Thyroid gland (tissue), 4 donors: ENCODE measurements at places on chromosomes 11 and 22. TPM values are rescaled to one million over a fixed set of nuclear protein-coding genes. Genes with fewer than 3 reads are reported as not detected.

The PATE4 gene
- total RNA-seq = not detected

The PRR33 gene
- total RNA-seq = not detected

GRCh38 chr22:35703861-35704584 lies 13.6 kb upstream of the APOL5 start:
- no peak overlapping the region for H3K4me3 ChIP-seq
- no peaks in the 10 kb centered on the region for H3K36me3 ChIP-seq
- H3K27me3 ChIP-seq = no peaks in the 10 kb centered on the region
- peak; percentile 47 for DNase-seq
- H3K4me1 ChIP-seq = peaks cover 9% of the 10 kb centered on the region
- peak overlapping the region; percentile 3 for H3K27ac ChIP-seq

DNA sequence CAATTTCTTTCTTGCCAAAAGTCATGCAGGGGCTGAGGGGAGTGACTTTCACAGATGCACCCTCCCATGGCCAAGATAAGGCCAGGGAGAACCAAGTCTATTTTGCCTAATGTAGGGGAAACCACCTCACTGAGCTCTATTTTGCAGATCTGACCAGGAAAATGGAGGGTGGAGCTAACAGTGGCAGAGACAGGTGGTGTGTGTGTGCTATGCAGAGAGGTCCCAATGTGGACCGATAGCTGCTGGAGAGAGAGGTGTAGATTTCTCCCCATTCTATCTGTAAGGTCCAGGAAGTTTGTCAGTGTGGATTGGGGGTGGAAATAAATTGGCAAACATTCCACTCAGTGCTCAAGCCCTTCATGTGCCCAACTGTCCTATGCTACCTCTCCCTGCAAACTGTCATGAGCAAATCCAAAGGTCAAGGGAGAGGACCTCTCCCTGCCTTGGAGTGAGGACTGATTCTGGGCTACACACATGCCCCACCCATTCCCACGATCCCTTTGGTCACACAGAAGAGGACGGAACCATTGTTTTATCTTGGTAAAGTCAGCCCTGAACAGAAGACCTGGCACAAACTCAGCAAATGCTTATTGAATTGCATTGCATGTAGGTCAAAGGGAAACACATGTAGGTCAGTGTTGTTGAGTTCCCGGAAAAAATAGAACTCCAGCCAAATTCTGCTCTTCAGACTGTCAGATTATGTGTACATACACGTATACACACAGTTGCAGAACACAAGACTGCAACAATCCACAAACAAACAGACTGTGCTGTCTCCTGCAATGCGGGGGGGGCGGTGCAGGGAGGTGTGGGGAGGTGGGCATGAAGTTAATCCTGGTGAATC lies 65.9 kb downstream of the C11orf58 start:
- peaks cover 49% of the 10 kb centered on the region for H3K4me1 ChIP-seq
- peak overlapping the region; percentile 51 for H3K27ac ChIP-seq
- H3K36me3 ChIP-seq = no peaks in the 10 kb centered on the region
- no peak overlapping the region for H3K4me3 ChIP-seq
- DNase-seq = no peak

The OR51B2 gene
- total RNA-seq = not detected

The ATG13 gene
- 85.7 TPM for total RNA-seq

GRCh38 chr22:23700706-23701105 lies 9.9 kb downstream of the RGL4 start:
- no peaks in the 10 kb centered on the region for H3K4me1 ChIP-seq
- H3K27me3 ChIP-seq = no peaks in the 10 kb centered on the region
- no peak overlapping the region for H3K4me3 ChIP-seq

DNA sequence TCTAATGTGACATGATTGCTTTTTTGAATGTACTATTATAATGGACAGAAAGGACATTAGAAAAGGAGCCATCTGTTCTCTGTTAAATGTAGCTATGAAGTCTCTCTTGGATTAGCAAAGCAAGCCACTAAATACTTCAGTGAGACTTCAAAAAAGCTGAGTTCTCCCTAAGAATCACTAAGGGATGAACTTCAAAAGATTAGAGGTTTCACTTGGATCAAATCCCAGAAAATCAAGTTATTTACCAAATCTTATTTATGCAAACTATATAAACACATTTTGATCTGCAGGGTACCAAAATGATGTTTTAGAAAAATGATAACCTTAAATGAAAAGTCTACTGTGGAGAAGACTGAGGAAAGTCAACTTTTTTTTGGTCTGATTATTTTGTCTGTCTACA lies 82.1 kb upstream of the MTMR2 start:
- no peak for DNase-seq
- H3K36me3 ChIP-seq = no peaks in the 10 kb centered on the region
- H3K27me3 ChIP-seq = no peaks in the 10 kb centered on the region
- H3K4me3 ChIP-seq = no peak overlapping the region
- no peak overlapping the region for H3K27ac ChIP-seq
- peaks cover 9% of the 10 kb centered on the region for H3K4me1 ChIP-seq

DNA sequence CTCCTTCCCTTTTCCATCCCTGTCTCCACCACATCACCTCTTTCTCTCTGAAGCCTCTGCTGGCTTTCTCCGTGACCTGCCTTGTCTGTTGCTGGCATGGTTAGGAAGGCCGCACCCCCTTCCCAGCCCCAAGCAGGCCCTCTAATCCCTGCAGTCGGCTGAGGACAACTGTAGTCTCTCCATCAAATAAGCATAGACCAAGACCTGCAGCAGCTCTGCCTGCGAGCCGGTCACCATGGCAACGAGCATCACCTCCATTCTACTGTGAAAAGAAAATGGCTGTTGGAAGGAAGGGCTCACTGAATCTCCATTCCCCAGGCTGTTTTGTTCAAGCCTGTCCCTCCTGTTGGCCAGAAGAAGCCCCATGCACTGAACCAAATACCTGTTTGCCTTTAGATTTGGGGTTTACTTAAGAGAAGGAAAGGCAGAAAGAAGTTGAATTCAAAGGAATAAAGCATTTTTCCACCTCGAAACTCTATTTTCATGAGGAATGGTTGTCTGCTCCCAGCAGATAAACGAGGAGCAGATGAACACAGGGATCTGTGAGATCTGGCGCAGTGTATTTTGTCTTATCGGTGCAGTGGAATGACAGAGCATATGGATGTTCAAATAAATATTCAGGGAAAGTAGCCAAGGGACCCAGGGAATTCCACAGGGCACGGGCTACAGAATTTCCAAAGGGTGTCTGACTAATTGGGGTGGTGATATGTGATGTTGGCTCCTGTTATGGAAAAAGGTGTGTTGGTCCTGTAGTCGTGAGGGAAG lies 113.1 kb upstream of the TTC12 start:
- no peaks in the 10 kb centered on the region for H3K27me3 ChIP-seq
- H3K36me3 ChIP-seq = no peaks in the 10 kb centered on the region
- no peaks in the 10 kb centered on the region for H3K4me1 ChIP-seq

The OR56A1 gene
- not detected for total RNA-seq

DNA sequence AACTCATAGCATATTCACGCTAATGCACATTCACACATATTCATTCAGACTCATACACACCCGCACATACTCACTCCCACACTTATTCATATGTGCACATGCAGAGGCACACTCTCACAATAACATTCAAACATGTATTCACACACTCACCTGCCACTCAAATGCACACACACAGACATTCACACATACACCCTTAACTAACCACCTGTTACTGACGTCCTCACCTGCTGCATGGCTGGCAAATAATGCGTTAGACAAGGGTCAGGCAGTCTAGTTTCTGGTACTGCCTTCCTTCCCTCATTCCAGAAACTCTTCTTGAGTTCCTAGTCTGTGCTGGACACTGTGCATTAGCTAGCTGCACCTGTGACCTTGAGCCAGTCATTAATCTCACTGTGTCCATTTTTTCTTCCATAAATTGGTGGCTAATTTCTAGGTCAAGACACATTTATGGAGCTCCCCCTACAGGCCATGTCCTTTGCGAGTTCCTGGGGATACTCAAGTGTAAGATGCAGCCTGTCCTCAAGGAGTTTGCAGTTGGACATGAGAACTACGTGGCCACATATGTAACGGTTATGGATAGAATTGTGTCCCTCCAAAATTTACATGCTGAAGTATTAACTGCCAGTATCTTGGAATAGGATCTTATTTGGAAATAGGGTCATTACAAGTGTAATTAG lies 34.5 kb upstream of the SEZ6L start:
- H3K4me3 ChIP-seq = no peak overlapping the region
- no peaks in the 10 kb centered on the region for H3K27me3 ChIP-seq
- H3K4me1 ChIP-seq = peaks cover 4% of the 10 kb centered on the region
- no peak for DNase-seq

- no peaks in the 10 kb centered on the region for H3K27me3 ChIP-seq
- peaks cover 5% of the 10 kb centered on the region for H3K36me3 ChIP-seq
- peak overlapping the region; percentile 93 for H3K27ac ChIP-seq
- peaks cover 62% of the 10 kb centered on the region for H3K4me1 ChIP-seq
- DNase-seq = peak; percentile 31
These were observed 34.4 kb downstream of the ARVCF start for GRCh38 chr22:19981961-19982920.

The CLDN5 gene
- 71.8 TPM for total RNA-seq

GRCh38 chr22:28956506-28956905 lies 73.1 kb downstream of the ZNRF3 start:
- no peak overlapping the region for H3K27ac ChIP-seq
- H3K27me3 ChIP-seq = no peaks in the 10 kb centered on the region
- no peaks in the 10 kb centered on the region for H3K36me3 ChIP-seq
